ENCODE measurements at places on chromosomes 7 and 10.

GRCh38 chr10:2392145-2392812 is 655.0 kb upstream of the ADARB2 start:
- DNase-seq, result no peak

- DNase-seq, result no peak
Measured at GRCh38 chr10:22053048-22053447, 49.5 kb upstream of the DNAJC1 start.

DNA sequence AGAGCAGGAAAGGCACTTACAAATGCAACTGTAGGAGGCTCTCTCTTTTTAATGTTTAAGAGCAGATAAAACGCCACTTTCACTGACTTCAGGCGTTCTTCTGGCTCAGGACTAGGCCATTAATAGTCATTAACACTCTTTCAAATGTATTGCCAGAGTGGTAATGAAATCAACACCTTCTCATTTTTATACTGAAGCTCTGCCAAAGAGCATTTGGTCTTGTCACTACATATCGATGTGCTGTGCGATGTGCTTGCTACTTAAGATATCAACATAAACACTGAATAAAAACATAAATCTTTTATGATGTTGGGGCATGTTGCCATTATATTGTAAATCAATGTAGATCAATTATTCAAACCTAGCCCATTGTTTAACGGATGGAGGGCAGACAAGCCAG is 634.7 kb downstream of the ARL4A start:
- no peak for DNase-seq

GRCh38 chr10:111801841-111802240 is 381.7 kb downstream of the GPAM start:
- no peak for DNase-seq

DNA sequence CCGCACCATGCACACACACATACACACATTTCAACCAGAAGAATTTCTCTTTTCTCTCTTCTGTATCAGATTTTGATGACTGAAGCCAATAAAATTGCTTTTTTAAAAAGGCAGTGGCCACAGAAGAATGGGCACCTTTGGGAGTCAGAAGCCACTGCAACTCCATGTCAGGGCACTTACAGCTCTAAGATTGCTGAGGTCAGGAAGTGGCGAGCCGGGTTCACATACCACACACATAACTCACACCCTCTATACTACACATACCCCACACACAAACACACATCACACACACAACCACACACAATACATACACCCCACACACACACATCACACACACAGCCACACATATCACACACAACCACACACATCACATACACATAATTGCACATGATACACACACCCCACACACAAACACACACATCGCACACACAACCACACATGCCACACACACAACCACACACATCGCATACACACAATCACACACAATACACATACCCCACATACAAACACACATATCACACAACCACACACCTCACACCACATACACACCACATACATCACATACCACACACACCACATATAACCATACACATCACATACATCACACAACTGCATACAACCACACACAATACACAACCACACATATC is 31.2 kb downstream of the GPRIN2 start:
- no peak for DNase-seq

DNA sequence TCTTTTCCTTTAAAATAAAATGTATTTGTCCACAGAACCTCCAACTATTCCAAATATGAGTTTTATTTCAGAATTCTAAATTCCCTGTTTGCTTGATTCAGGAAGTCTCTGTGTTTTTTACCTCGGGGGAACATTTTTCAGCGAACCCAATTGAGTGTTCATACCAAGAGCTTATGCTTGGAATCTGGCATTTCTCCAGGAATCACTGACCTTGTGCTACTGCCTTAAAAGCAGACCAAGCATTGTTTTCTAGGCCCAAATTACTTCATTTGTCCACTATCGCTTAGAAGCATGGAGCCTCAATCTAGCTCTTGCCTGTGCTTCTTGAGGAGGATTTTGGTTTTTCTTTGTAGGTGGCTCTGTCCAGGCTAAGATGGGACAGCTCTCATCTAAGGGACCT is 59.4 kb downstream of the EBLN1 start:
- no peak for DNase-seq

DNA sequence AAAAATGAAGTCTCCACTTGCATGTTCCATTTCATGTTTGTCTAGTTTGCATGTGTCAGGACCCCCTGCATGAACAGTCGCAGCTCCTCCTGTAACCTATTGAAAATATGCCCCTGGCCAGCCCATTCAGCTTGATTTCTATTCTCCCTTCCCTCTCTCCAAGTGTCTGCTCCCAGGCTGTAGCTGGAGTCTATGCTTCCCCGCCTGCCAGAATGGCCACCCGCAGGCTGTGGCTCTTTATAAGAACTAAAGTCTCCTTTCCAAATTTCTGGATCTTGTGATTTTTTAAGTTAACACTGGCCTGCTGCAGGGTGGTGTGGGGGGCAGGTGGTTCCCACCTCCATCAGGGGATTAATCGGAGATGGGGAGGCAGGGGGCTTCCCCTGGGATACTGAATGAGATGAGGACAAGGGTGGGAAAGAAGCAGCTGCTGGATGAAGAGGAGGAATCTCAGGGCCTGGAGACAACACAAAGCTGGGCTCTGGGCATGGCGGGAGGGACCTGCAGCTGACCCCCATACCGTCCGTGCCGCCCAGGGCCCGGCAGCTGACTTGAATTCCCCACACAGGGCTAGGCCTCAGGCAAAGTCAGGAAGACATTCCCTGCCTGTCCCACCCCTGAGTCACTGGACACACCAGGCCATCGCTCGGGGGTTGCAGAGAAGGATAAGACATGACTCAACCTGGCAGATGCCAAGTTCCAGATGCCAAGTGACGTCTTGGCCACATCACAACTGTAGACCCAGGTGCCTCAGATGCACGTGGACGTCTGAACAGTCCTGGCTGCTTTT is 399.5 kb upstream of the FOXK1 start:
- DNase-seq, result no peak

GRCh38 chr7:5634107-5634950 is 147.1 kb downstream of the RNF216 start:
- peak; percentile 72 for DNase-seq

- DNase-seq, result no peak
Measured at GRCh38 chr7:151405588-151405987, 4.2 kb downstream of the WDR86 start.

- no peak for DNase-seq
Measured at GRCh38 chr10:97511711-97512440, 13.2 kb downstream of the UBTD1 start.

DNA sequence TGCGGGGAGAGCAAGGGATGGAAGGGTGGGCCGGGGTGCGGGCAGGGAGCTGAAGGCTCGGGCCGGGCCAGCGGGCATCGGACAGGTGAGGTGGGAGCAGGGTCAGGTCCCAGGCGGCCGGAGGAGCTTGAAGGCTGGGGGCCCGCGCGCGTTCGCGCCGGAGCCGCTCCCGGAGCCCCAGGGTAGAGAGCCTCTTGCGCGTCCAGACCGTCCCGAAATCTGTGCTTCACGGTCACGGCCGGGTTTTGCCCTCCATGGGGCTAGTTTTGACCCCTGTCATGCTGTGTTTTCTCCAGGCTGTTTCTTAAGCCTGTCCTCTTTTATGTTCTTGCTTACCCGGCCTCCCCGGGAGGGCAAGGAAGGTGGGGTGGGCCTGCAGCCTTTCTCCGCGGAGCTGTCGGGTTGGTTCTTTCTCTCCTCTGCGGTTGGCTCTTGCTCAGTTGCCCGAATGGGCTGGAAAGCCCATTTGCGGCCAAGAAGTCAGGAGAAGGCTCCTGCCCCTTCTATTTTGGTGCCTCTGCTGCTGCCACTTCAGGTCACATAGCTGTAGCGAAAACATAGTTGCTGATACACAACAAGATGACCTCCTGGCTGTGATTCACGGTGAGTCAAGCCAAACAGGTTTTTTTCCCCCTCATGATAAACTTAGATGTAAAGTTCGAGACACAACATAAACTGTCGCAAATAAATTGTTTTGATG is 650 bp downstream of the UBE2D1 start:
- DNase-seq, result no peak

DNA sequence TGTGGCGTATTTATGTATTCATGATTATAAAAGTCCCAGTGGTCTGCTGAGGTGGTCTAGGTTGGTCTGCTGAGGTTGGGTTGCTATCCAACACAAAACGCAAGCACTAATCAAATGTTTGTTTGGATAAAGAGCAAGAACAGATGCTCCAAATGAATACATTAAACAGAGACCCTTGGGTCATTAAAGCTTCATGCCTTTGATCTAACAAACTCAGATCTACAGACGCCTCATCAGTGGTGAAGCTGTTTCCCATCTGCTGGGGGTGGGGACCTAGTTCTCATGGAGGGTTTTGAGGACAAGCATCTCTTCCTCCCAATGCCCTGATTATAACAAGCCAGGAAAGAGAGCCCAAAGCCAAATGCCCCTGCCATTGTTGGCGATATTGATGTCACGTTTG is 786.7 kb downstream of the NRG3 start:
- no peak for DNase-seq

- peak; percentile 43 for DNase-seq
Measured at GRCh38 chr7:120856621-120857352, 1.2 kb downstream of the TSPAN12 start.

- DNase-seq, result no peak
Measured at GRCh38 chr7:30352169-30352568, 67.8 kb downstream of the ZNRF2 start.

- DNase-seq, result no peak
Measured at GRCh38 chr7:149823631-149824199, 14.5 kb upstream of the ZNF862 start.

GRCh38 chr10:129883029-129883428 is 81.0 kb downstream of the EBF3 start:
- no peak for DNase-seq

GRCh38 chr7:15515252-15515651 is 46.6 kb downstream of the AGMO start:
- DNase-seq, result no peak

DNA sequence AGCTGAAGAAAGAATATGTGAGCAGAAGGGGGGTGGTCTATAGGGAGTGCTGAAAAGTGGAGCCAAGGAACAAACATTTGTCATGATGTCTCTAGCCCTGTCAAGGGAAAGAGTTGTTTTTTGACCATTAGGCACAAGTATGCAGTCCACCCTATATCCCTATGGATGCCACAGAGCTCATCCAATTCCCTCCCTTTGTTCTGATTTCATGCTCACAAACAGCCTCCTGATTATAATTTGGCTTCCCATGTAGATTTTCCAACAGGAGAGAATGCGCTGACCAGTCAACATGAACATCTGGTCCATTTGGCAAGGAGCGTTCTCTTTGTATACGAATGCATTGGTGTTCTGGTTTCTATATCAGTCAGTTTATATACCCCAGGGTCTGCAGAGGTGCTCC is 12.1 kb upstream of the CEP41 start:
- no peak for DNase-seq

DNA sequence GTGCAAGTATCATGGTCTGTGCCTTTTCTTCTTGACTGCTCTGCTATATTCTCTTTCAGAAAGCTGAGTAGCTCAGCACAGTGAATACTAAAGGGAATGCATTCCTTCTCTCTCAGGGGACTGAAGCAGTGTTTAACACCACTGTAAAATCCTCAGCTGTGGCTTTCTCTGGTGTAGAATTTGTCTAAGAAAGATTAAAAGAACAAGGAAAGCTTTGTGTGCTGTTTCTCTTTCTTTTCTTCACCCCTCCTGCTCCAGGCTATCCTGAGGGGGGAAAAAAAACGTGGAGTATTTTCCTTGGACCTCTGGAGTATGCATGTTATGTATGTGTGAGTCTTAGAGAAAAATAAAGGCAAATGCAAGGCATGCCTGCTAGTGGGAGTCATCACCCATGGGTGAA is 383.9 kb downstream of the AUTS2 start:
- DNase-seq, result no peak

- DNase-seq, result no peak
Measured at GRCh38 chr10:43235070-43235900, 31.6 kb downstream of the RASGEF1A start.

- no peak for DNase-seq
Measured at GRCh38 chr7:16773326-16773725, 19.8 kb downstream of the TSPAN13 start.

Measured in renal cortex interstitium (tissue), 15 donors.